ENCODE measurements at places on chromosomes 7 and 10.

- DNase-seq: no peak
Observed at GRCh38 chr10:110841767-110842267, 29.9 kb upstream of the PDCD4 start.

GRCh38 chr7:44914992-44915607, 29.8 kb upstream of the PURB start:
- no peak for DNase-seq

- no peak for DNase-seq
Observed at GRCh38 chr7:108486291-108486966, 30.2 kb upstream of the NRCAM start.

- DNase-seq: no peak
Observed at GRCh38 chr7:143979998-143980397, 20.1 kb upstream of the OR6B1 start.

- no peak for DNase-seq
Observed at GRCh38 chr10:112658900-112659638, 212.1 kb downstream of the VTI1A start.

DNA sequence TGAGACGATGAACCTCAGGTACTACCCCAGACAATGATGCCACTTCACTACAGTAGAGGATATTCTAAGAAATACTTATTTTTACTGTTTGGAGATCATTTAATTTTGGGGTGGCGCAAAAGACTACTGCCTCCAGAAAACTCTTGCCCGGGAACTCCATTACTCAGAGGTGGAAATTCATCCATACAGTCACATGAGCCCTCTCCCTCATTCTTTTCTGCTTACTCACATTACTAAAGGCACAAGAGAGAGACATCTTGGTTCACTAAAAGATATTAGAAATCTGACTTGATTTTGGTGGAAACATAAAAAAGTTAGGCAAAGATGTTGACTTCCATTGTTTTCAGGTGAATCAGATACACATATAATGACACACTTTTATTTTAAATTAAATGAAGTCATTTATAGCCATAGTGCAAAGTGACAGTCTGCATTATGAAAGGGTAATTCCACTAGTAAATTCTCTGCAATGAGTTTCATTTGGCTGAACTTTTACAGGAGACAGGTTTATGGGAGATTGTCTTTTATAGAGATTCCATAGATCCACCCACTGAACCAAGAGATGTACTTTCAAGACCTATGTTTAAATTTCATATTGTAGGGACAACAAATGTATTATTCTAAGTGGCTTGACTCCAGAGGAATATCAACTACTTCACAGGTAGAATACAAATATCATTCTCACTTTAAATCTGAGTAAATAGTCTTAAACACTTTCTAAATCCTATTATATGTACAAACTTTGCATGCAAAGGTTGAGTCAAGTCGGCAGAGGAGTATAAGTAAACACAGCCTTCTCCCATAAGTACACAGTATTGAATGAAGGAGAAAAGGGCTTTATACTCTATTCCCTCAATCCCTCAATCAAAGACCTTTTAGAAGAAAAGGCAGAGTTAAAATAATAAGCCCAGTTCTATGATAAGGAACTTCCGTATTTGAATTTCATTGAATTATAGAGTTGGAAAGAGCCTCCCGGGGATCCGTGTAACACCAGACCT, 18.8 kb downstream of the NEBL start:
- no peak for DNase-seq

DNA sequence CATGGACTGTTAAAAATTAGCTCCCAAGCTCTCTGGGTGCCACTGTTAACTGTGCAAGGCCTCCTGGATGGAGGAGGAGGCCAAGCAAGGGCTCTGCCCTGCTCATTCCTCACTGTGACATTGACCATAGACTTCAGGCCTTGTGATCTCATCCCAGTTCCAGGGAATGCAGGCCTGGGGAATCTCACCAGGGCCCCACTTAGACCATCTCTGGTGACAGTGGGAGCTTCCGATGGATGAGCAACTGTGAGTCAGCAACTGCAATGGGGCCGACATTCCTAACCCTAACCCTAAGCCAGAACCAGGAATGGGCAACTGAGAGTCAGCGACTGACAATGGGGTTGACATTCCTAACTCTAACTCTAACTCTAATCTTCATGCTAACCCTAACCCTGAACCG, 50.4 kb upstream of the MSMB start:
- DNase-seq: no peak

- DNase-seq: no peak
Observed at GRCh38 chr10:76902949-76903348, 734.7 kb downstream of the KCNMA1 start.

DNA sequence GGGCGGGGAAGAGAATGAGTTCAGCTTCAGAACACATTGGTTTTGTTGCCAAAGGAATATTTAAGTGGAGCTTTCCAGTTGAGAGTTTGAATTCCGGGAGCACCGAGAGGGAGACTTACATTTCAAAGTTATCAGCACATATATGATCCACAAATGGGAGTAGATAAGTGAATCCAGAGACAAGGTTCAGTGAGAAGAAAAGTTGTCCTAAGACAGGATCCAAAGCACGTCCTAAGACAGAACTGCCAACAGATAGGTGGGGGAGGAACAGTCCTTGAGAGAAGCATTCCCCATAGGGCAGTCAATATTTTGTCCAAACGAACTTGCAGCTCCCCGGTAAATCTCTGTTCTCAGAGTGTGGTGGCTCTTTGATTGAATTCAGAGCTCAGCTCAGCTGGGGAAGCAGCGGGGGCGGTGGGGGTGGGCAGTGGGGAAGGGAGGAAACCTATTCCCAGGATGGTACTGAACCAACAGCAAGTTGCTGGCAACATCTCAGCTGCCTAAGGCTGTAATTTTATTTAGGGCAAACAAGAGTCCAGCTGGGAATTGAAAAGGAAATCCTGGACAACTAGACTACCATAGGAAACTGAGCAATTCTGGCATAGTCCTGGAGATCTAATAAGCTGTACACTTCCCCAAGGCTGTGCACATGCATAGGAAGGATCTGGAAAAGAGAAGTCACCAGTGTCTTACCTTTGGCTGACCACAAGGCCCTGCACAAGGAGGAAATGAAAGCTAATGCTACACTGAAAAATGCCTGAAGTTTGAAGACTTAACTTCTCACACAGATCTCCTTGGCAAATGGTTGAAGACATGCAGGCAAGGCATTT, 94.2 kb upstream of the CXCL12 start:
- DNase-seq: no peak

- DNase-seq: no peak
Observed at GRCh38 chr7:115005953-115006352, 84.1 kb downstream of the MDFIC start.

DNA sequence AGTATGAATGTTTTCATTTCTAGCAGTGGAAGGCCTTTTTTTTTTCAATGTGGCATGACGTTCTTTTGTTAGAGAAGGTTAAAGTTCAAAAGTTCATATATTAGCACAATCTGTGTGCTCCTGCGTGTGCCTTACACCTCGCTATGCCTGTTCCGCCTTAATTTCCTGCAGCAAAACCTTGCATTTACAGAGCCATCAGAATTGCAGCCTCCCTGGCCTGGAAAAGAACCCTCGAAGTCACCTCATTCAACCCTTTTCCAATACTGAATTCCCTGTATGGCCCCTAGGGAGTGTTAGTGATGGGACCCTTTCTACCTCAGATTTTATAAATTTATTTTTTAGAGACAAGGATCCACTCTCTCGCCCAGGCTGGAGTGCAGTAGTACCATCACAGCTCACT, 103.5 kb upstream of the ZNF438 start:
- DNase-seq: no peak

- DNase-seq: no peak
Observed at GRCh38 chr7:156865493-156865892, 27.5 kb downstream of the LMBR1 start.

DNA sequence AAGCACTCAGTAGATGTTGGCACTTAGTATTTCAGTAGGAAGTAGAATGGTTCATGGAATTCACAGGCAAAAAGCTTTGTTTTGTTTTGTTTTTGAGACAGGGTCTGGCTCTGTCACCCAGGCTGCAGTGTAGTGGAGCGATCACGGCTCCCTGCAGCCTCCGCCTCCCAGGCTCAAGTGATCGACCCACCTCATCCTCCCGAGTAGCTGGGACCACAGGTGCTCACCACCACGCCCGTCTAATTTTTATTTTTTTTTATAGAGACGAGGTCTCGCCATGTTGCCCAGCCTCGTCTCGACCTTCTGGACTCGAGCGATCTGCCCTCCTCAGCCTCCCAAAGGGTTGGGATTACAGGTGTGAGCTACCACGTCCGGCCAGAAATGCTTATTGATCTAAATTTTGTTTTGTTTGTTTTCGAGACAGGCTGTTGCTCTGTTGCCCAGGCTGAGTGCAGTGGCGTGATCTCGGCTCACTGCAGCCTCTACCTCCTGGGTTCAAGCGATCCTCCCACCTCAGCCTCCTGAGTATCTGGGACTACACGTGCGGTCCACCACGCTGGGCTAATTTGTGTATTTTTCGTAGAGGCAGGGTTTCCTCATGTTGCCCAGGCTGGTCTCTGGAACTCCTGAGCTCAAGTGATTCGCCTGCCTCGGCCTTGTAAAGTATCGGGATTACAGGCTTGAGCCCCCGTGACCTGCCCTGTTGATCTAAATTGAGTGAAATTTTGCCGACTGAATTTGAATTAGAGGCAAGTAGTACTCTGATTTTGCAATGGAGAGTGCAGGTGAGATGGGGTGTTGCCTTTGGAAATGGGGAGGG, 1.7 kb downstream of the GLRX3 start:
- no peak for DNase-seq

GRCh38 chr10:125081931-125082330, 78.4 kb downstream of the CTBP2 start:
- no peak for DNase-seq

- no peak for DNase-seq
Observed at GRCh38 chr10:75650648-75651047, 219.2 kb downstream of the LRMDA start.

- no peak for DNase-seq
Observed at GRCh38 chr10:131001438-131001837, 310.1 kb downstream of the TCERG1L start.

DNA sequence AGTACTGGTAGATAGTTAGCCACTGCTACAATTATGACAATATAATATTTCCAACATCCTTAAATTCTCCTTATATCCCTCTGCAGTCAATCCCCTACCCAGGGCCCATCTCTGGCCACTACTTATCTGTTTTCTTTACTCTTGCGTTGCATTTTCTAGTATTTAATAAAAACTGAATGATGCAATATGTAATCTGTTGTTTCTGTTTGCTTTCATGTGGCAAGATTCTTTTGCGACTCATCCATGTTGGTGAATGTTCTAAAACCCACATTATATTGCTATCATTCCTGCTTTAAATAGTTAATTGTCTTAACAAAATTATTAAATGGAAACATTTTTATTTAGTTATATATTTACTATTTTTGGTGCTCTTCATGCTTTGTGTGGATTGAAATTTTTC, 338.5 kb downstream of the MDFIC start:
- no peak for DNase-seq

DNA sequence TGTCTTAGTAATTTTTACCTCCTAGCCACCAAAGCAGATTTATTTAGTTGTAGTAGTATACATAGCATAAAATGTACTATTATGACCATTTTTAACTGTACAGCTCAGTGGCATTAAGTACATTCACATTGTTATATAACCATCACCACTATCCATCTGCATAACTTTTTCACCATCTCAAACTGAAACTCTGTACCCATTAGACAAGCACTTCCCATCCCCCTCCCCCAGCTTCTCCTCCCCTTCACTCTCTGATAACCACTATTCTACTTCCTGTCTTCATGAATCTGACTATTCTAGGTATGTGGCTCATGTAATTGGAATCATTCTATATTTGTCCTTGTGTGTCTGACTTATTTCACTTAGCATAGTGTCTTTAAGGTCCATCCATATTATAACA, 71.9 kb downstream of the MRPL32 start:
- no peak for DNase-seq

- no peak for DNase-seq
Observed at GRCh38 chr10:4804465-4804864, 21.5 kb upstream of the AKR1E2 start.

GRCh38 chr7:29194594-29195427, at the start of gene CHN2:
CHN2 (plus strand) TSS chr7:29194775.
- no peak for DNase-seq

GRCh38 chr7:157708919-157709295, 372.1 kb downstream of the DNAJB6 start:
- no peak for DNase-seq

GRCh38 chr7:144454256-144455039, 51.0 kb upstream of the NOBOX start:
- no peak for DNase-seq

DNA sequence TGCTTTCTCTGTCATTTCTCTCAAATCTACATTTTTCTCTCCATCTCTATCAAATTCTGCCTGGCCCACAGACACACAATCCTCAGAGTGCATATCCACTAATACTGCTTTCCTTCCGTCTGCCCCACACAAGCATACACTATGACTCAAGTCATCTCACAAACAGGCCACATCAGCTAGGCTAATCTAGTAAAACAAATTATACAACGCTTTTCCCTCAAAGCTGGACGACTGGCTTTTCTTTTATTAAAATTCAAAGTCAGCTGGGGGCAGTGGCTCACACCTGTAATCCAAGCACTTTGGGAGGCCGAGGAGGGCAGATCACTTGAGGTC, 161.1 kb downstream of the FAM107B start:
- DNase-seq: no peak

GRCh38 chr10:89615112-89615511, 29.9 kb downstream of the PANK1 start:
- no peak for DNase-seq

DNA sequence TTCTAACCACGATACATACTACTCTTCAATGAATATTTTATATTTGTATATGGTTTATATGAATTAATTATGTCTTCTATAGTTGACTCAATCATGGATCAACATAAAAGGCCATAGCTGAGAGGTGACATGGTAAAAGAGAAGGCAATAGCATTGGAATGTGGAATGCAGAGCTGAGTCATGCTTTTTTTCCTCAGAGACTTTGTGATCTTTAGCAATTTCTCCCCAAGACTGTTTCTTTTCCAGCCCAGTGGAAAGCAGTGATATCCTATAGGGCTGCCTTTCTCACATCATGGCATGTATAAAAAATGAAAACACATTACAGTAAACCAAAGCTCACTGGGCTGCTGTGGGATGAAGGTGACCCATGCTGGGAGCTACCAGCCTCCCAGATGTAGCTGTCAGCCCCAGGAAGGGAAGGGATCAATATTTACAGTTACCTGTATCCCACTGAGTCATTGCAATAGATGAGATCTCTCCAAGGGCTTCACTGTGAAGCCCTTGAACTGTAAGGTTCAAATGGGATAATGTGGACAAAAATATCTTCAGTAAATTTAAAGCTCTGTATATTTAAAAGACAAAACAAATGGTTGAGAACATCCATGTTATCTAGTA, 30.2 kb downstream of the SLC39A12 start:
- no peak for DNase-seq

GRCh38 chr10:133258066-133258817, 18.4 kb downstream of the ADAM8 start:
- DNase-seq: no peak

DNA sequence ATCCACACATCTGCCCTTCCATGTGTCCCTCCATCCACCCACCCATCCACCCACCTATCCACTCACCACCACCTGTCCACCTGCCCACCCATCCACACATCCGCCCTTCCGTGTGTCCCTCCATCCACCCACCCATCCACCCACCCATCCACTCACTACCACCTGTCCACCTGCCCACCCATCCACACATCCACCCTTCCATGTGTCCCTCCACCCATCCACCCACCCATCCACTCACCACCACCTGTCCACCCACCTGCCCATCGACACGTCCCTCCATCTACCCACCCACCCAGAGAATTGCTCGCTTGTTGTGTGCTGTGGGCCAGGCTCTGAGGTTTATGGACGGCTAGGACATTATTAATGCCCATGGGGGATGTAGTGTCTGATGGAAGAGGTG, 500.2 kb downstream of the DNAJB6 start:
- DNase-seq: no peak

GRCh38 chr10:47288236-47288635, 11.8 kb upstream of the GDF10 start:
- no peak for DNase-seq

Data from stimulated activated CD4-positive, alpha-beta T cell treated with anti-CD3 and anti-CD28 coated beads, Interleukin-1b, Interleukin-23, amount 100 ng/mL, for 24 hours (primary cell).